ENCODE measurements at places on chromosomes 3 and 15.

DNA sequence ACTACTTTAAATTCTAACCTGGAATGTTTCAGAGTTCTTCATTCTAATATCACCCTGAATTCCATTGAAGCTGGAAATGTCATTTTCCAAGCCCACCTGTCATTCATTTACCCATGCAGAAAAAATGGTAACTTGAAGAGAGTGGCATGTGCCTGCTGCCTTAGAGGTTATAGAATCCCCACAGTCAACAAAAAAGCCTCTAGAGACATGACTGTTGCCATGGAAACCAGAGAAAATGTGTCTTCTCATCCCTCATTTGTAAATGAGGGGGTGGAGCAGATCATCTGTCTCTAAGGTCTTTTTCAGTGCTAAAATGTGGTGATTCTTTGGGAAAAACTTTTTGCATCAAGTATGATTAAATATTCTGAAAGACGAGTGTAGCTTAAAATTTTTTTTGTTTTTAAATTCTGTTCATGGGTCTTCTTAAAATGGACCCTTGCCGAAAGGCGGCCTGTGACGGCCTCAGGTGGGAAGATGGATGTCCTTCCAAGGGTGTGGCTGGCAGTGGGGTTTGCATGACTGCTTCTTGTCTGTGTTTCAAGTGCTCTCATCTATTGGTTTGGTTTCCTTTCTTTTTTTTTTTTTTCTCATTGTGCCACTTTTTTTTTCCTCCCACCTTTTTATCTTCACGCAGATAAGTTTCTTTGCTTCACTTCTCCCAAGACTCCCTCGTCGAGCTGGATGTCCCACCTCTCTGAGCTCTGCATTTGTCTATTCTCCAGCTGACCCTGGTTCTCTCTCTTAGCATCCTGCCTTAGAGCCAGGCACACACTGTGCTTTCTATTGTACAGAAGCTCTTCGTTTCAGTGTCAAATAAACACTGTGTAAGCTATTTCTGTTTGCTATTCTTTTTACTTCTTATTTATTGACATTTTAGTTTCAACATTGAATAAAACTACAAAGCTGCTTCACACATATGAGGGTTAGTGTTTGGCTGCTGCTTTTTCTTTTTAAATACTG lies 23.0 kb downstream of the TPM1 start:
- DNase-seq: no peak

DNA sequence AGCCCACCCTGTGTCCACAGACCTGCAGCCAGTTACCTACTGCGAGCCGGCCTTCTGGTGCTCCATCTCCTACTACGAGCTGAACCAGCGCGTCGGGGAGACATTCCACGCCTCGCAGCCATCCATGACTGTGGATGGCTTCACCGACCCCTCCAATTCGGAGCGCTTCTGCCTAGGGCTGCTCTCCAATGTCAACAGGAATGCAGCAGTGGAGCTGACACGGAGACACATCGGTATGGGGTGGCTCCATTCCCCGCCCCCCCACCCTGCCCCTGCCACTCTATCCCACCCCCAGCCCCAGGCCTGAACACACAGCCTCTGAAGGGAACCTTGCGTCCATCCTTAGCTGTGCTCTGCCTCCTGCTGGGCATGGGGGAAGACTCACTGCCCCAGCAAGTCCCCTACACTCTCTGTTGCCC lies 73.2 kb downstream of the AAGAB start:
- DNase-seq: no peak

- no peak for DNase-seq
Measured at GRCh38 chr3:161690299-161690620, 193.7 kb downstream of the OTOL1 start.

- DNase-seq: no peak
Measured at GRCh38 chr15:98728082-98728810, 79.9 kb downstream of the IGF1R start.

- no peak for DNase-seq
Measured at GRCh38 chr3:107117922-107118536, 259.2 kb upstream of the CCDC54 start.

Measured in stimulated activated CD8-positive, alpha-beta memory T cell treated with anti-CD3 and anti-CD28 coated beads, Interleukin-4, amount 100 ng/mL, for 4 hours (primary cell).